ENCODE measurements at places on chromosomes 6 and 20.

DNA sequence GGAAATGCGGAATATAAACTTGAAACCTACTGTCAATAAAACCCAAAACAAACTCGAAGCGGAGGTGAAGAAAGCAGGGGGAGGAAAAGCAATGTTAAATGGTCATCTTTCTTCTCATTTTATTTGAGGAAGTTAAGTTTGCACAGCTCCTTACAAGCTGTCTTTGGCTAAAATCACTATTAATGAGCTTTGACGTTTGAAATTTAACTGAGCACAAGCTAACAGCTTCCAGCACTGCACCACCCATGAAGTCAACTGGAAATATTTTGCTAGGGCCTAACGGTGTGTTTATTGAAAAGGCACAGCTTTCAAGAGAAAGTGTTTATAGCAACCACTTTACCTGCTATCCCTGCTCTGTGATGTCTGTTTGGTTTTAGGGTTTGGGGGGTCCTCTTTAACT lies 103.8 kb downstream of the PKHD1 start:
- no peak for DNase-seq

- peak; percentile 21 for DNase-seq
Measured at GRCh38 chr20:24630486-24631172, 161.2 kb downstream of the SYNDIG1 start.

- no peak for DNase-seq
Measured at GRCh38 chr20:63501818-63502670, 3.2 kb upstream of the EEF1A2 start.

- DNase-seq, result no peak
Measured at GRCh38 chr20:20227013-20227571, 140.8 kb upstream of the INSM1 start.

DNA sequence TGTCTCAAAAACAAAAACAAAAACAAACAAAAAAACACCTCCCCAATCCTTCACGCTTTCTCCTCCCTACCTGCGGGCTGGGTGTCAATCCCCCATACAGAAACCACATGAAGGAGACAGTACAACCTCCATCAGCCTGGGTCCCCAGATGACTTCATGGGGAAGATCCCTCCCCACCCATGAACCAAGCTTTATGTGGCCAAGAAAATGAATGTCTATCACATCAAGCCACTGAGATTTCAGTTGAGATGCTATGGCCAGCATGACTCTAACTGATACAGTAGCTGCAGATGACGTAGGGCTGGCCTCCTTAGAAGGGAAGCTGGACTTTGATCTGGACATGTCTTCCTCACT lies 21.2 kb upstream of the BNIP5 start:
- no peak for DNase-seq

- DNase-seq, result peak; percentile 67
Measured at GRCh38 chr6:158707120-158707820, 57.4 kb downstream of the SYTL3 start.

- DNase-seq, result peak; percentile 57
Measured at GRCh38 chr6:130293800-130294199, 71.0 kb upstream of the SAMD3 start.

- no peak for DNase-seq
Measured at GRCh38 chr6:111813237-111813636, 60.0 kb downstream of the FYN start.

DNA sequence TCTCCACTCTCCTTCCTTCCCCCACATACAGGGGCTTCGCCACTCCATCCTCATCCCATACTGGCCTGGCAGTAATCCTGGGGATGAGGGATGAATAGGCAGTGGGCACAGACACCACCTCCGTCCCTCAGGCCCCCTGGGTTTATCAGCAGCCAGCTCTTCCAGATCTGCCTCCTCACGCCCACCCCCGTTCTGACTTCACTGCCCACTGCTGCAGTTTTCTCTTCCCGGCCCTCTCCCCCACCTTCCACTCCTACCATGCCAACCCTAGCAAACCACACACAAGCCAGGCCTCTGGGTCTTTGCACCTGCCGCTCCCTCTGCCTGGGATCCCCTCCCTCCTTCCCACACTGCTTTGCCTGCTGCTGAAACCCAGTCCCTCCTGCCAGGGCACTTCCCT lies 22.3 kb downstream of the PNPLA1 start:
- no peak for DNase-seq

GRCh38 chr20:51389543-51390264 lies 152.8 kb downstream of the NFATC2 start:
- no peak for DNase-seq

- DNase-seq, result no peak
Measured at GRCh38 chr6:76703285-76703684, 630.8 kb upstream of the IMPG1 start.

DNA sequence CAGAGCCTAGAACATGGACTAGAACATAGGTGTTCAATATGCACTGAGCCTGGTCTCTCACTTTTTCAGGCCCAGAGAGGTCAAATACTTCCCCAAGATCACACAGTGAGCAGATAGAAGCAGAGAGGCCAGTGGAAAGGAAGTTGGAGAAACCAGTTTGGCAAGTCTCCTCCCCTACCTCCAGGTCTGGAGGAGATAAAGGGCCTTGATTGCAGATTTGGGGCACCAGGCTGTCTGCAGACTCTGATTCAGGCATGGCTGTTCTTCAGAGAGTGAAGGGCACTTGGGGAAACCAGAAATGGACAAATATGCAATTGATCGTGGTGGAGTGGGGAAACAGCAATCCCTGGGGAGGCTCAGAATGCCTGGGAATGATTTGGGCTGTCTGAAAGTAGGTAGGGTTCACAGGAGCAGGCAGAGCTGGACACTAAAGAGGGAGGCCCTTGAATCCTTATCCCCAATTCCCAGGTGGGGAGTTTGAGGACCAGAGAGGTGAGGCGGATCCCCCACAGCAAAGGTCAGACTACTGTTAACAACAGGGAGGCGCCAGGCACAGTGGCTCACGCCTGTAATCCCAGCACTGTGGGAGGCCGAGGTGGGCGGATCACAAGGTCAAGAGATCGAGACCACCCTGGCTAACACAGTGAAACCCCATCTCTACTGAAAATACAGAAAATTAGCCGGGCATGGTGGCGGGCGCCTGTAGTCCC lies 2.3 kb downstream of the PEDS1 start:
- no peak for DNase-seq

DNA sequence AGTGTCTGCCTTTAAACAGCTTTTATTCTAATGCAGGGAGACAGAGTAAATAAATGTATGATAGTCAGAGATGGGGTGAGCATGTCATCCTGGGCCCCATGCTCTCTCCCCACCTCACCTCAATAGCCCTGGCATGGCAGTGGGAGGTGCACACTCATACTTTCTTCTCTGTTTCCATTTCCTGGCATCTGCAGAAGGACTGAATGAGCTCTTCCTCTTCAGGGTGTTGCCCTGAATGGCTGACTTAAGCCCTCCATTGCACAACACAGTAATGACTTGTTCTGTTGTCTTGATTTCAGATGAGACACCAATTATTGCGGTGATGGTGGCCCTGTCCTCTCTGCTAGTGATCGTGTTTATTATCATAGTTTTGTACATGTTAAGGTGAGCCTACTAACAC lies 57.0 kb upstream of the GNRH2 start:
- DNase-seq, result no peak

GRCh38 chr6:130969791-130970491 lies 93.1 kb downstream of the EPB41L2 start:
- DNase-seq, result no peak

DNA sequence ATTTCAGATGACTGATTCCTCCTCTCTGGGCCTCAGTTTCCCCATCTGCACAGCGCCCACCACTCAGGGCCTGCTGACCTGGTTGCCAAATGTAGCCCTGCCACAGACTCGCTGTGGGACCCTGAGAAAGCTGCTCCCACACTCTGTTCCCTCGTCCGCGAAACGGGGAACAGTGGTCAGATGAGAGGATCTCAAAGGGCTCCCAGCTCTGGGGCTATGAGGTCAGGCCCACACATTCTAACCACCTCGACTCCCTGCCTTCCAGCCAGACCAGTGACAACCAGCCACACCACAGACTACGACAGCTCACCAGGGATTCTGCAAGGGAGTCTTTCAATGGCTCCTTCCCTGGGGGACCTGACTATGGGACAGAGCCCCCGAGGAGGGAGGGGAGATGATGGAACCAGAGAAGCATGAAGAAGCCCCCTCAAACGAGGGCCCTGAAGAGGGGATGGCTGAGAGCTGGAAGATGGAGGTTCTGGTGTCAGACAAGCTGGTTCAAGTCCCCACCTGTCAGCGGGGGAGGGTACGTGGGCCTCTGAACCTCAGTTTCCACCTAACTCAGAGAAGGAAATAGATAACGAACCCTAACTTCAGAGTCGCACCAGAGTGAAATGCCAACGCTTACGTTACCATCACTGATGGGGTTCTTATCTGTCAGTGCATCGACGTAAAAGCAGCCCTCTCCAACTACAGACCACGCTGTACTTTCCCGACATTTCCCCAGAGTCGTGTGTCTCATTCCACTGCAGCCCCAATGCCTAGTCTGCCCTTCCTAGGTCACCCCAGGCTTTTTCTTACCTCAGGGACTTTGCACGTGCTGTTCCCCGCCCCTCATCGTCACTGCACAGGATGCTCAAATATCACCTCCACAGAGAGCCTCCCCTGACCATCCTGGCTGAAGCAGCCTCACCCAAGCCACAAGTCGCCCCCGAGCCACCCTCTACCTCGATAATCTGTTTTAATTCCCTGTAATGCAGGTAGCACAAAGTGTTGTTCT lies 60.5 kb downstream of the PREX1 start:
- no peak for DNase-seq

DNA sequence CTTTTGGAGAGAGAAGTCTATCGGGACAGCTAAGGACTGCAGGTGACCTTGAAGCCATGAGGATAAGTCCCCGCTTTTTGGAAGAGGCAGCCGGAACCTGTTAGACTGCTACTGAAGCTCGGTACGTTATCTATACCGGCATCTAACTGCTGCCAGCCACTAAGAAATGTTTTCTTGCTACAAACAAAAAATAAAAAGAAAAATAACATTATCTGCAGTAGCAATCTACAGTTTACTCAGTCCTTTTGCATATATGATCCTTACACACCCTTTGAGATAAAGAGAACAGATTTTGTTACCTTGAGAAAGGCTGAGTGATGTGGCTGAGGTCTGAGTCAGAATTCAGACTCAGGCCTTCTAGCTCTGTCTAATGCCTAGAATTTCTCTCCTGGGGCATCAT lies 314.6 kb downstream of the CDH26 start:
- DNase-seq, result no peak

DNA sequence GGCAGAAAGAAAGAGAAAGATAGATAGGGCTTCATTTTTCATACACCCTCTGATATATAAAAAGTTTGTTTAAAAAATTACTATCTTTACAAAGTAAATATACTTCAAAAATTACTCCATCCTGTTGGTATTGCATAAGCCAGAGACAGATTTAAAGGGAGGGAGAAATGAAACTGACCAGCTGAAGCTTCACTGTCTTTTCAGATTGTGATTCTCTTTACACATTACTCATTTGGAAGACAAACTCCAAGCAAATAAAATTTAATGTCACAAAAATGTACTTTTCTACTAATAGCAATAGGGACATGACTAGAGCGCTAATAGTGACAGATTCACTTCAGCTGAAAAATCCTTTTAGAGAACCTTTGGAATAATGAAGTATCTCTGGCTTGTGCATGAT lies 38.6 kb upstream of the MARCKS start:
- DNase-seq, result no peak

DNA sequence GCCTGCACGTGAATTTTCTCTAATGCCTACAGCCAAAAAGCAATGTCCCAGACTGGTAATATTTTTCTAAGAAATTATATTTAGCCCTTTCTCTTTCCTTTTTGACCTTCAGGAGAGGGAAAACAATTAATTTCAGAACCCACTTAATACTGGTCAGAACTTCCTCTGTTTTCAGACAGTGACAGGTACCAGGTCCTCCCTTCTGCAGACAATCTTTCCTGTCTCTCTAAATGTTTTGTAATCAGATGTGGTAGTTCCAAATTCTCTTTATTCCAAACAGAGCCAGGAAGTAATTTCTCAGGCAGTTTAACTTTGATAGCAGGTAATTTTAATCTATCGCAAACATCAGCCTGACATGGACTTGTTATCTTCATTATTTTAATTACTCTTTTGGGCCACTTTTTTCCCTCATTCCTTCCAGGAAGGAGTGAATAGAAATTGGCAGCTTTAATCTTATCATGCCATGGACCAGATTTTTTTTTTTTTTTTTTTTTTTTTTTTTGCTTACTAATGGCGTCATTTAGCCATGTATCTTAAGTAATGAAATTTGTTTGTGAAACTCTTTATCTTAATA lies 348.6 kb upstream of the SOX4 start:
- no peak for DNase-seq

DNA sequence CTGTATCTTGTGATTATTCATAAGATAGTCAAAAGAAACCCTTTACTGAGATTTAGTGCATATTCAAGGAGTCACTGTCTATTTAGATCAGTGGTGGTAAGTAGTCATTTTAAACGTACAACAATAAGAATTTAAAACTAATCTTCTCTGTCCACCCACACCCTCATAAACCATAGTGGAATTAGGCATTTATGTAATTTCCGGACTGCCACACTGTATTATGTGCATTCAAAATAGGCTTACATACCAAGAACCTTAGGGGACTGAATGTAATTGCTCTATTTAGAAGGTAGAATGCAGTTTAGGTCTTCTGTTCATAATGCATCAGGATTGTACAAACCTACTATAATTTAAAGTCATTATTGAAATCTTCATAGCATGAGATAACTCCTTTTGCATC lies 685.4 kb downstream of the TENT5A start:
- no peak for DNase-seq

All from SJSA1 (cell line).